GM12892 (cell line): ENCODE measurements at places on chromosomes 2 and 18.

DNA sequence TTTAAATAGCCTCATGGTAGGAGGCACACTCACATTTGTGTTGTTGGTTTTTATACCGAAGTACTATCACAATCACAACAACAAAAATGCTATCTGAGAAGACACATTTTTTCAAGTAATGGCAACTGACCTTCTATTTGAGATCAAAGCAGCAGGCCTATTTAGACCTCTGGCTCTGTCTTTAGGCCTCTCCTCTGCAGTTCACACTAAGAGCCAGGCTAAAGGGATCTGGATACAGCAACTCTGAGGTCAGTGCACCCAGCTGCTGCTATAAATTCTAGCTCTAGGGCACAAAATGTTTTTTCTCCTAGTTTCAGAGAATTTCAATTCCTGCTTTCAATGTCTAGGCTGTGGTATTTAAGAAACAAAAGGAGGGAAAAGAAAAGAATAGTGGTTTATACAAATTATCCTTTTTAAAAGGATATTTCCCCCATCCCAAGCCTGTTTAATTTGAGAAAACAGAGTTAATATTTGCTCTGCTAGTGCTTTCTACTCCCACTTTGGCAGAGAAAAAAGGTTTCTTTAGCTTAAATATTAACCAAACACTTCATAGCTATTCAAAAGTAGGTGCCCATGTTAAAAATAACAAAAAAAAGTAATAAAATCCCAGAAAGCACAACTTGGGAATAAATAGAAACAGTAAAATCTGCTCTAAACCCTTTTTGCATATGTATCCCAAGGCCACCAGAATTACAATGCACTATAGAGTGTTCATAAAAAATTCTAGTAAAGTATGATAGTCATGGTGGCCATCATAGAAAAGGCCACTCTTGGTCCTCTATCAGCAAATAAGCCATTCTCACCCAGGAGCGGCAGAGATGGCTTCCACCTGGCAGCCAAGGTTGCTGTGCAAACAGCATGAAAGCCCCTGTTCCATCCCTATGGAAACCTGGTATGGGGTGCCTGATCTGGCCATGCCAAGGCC, 293.6 kb upstream of the SESTD1 start:
- DNase-seq: no peak

DNA sequence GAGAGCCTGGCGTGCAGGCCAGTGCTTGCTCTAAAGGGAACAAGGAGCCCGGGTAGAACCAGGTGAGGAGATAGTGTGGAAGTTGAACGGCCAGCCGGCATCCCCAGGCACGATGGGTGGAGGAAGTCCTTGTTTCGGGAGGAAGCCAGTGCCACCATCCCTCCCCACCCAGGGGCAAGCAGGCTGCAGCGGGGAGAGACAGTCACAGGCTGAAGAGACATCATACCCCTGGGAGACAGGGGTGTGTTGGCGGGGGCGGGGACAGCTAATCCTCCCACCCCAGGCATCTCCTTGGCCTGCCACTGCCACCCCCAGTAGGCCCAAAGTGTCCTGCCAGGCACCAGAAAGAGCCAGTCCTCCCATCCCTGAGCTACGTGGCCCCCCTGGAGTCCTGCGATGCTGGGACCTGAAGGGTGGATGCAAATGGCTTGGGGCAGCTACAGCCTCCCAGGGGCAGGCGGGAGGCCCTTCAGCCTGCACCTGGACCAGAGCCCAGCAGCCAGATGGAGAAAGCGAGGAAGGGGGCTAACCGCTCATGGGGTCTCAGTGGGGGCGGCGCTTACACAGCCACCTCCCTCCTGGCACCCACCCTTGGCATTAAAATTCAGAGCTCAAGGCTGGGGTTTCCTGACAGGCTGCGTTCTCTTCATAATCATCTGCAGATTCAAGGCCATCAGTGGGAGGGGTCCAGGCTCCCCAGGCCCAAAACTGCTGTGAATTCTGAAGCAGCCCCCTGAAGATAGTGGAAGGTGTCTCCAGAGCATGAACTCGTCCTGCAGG, 14.8 kb upstream of the GPR55 start:
- DNase-seq: no peak

- DNase-seq: no peak
Measured at GRCh38 chr2:215705771-215706361, 270.0 kb upstream of the FN1 start.

GRCh38 chr18:9901377-9901776, 12.4 kb upstream of the VAPA start:
- no peak for DNase-seq

DNA sequence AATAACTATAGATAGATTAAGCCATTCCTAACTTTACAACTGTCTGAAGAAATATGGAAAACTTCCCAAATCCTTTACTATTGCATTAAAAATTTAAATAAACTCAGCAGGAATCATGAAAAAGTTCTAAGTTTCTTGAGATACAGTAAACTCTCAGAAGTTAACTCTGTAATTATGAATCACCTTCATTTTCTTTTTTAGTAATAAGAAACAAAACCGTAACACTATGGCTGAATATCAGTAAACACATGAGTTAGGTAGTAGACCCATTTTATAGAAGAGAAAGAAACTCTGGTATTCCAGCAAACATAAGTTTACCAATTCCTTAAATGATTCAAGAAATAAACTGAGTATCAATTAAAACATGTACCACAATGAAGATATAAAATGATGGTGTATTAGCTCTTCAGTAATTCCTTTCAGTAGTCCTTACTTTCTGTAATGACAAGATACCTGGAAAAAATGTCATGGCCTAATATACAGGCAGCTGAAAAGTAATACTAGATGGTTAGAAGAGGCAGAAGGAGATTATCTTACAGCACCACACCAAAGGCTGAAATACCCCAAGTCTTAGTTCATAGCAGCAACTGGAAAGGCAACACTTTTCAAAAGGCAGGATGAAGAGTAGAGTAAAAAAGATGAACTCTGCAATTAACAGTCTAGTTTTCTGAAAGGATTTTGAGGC, 11.5 kb downstream of the TRIP12 start:
- DNase-seq: no peak

GRCh38 chr2:238870261-238870660, 22.4 kb downstream of the TWIST2 start:
- DNase-seq: no peak

DNA sequence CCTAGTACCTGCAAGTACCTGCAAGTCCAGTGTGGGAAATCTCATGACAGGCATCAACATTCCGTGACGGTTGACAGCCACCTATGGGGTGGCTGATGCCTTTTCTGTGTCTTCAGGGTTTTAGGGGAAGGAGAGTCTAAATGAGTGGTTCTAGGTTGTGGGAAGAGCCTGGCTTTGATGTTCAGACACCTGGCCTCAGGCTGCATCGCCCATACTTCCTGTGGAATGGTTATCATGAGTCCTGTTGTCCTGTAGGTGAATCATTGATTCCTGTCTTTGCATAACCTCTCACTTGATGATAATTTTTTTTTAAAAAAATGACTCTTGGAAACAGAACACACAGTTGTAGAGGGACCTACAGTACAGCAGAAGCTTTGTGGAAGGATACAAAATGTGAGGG, 108.9 kb downstream of the NEDD4L start:
- no peak for DNase-seq

- DNase-seq: no peak
Measured at GRCh38 chr2:199223791-199224190, 233.9 kb downstream of the SATB2 start.

- no peak for DNase-seq
Measured at GRCh38 chr2:118696786-118697465, 150.5 kb downstream of the EN1 start.

- DNase-seq: no peak
Measured at GRCh38 chr2:159029936-159030335, 61.5 kb downstream of the TANC1 start.

- DNase-seq: no peak
Measured at GRCh38 chr2:145769011-145769716, 1249.2 kb upstream of the ZEB2 start.

DNA sequence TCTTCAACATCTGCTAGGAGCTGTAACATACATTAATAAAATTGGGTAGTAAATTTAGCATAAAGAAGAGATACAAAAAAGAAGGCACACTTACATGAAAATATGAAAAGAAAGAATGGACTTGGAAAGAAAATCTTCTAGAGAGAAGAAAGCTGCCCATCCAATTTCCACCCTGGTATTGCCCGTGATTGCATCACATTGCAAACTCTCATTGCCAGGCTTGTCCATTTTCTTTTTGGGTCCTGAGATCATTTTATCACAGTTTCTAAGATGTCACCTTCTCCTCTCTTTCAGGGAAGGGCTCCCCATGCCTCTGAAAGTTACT, 321.5 kb downstream of the RND3 start:
- no peak for DNase-seq
